ENCODE measurements at places on chromosomes 7 and 10.

DNA sequence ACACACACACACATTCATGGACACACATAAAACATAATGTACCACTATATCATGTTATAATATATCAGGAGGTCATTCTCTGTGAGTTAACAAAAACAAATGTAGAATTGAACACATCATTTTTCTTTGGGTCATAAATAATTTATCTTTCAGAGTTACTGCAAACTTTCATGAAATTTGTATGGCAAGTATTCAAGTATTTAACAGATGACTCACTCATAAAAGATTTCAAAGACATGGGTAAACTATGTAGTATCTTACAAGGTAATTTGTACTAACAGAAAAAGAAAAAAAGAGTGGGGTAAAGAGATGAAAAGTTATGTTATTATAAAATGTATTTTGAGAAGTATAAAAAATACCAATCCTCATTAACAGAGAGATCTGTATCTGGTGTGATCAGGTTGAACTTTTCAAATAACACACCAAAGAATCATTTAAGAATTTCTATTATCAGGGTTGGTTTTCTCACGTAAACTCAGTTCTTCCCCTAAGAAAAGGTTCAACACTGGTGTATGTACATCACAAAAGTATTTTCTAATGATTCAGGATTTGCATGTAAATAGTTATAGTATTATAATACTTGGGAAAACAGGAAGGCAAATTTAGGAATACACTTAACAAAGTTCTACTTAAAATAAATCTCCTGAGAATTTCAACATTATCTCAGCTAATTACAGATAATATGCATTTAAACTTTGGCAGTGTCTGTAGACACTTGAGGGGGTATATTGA lies 933.1 kb upstream of the LRRN3 start:
- DNase-seq: no peak

- DNase-seq: no peak
These were observed 826.5 kb downstream of the TNS3 start for GRCh38 chr7:46755120-46756034.

GRCh38 chr7:135759532-135759931 lies 10.9 kb upstream of the FAM180A start:
- no peak for DNase-seq

DNA sequence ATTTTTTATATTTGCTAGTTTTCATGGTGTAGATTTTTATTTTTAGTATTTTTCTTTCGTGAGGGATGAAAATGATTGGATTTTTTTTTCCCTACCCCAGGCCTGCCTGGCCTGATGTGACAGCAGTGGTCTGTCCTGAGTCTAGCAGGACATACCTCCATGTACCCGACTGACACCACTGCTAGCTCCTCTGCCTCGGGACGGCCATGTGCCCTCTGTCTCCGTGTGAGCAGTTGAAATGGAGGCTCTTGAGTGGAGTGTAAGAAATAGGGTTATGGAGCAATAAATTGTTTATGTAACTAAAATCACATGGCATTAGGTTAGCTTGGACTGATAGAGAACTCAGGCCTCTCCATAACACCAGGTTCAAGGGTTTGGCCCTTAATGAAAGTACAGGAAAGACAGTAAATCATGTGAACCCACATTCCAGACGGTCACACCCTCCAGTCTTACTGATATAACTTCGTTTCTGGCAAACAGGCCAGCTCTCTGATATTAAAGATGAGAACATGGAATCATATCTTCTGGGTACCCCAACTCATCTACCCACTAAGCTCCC lies 734.1 kb downstream of the KCNMA1 start:
- no peak for DNase-seq

- DNase-seq: no peak
These were observed 143.8 kb downstream of the MAPK8 start for GRCh38 chr10:48450233-48450740.

- no peak for DNase-seq
These were observed 105.8 kb downstream of the SEMA3A start for GRCh38 chr7:84088802-84089201.

GRCh38 chr10:51892965-51893658 lies 193.7 kb upstream of the CSTF2T start:
- DNase-seq: no peak

- DNase-seq: no peak
These were observed 708 bp upstream of the GPR85 start for GRCh38 chr7:113087071-113087998.

DNA sequence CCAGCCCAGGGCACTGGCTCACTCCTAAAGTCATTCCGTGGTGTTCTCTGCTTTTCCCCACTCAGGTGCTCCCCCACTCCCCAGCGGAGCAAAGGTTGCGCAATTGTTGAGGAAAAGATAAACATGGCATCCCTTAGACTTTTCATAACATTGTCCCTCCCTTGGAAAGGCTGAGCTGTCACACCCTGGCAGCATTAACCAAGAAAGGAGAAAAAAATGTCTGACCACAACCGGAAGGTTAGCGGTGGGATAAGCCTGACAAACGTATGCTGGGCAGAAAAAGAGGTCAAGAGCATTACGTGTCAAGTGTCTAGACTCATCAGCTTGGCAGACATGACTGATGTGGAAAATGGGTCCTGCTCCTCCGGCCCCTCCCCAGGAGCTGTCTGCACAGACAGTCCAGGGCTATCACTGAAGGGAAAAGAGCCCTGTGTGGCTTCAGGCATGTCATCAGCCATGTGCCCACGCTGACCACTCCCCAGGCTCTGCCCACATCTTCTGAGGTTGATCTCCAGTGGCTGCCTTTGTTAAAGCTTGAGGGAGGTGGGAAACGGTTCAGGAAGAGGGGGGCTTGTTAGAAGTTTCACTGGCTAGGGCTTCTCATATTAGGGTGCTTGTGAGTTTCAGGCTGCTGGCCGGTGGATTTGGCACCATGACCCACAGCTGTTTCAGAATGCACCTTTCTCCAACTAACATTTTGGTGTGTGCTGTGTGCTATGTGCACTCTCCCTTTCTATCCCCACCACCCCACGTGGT lies 30.1 kb downstream of the BTBD16 start:
- DNase-seq: no peak

- DNase-seq: no peak
These were observed 102.5 kb downstream of the FGFR2 start for GRCh38 chr10:121495719-121496118.

DNA sequence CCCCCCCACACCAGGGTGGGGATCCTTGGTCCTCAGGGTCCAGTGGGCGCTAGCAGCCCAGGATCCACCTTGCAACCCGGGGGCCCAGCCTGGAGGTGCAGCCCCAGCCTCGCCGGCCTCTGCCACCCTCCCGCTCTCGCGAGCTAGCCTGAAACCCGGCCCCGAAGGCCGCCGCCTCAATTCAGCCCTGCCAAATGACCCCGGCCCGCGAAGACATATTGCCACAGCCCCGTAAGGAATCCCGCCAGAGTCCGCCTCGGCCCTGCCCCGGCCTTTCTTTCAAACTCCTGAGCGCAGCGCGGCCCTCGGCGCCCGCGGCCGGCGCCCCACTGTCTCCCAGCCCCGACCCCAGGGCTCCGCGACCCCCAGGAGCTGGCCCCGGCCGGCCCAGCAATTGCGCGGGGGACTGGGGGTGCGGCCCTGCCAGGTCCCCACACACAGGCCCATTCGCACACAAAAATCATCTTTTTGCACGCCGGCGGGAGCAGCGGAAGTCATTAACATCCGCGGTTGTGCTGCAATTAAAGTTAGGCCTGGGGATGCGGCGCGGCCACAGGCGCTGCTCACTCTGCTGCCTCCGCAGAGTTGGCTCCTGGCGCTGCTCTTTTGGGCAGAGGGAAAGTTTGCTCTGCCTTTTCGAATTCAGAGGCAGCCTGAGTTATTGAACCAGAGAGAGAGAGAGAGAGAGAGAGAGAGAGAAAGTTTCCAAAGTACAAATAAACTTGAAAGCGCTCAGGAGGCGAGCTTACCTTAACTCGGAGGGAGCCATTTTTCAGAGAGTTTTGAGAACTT lies 4.0 kb downstream of the HOXA5 start:
- DNase-seq: no peak

- DNase-seq: no peak
These were observed 577.9 kb downstream of the IPMK start for GRCh38 chr10:57689596-57690297.

DNA sequence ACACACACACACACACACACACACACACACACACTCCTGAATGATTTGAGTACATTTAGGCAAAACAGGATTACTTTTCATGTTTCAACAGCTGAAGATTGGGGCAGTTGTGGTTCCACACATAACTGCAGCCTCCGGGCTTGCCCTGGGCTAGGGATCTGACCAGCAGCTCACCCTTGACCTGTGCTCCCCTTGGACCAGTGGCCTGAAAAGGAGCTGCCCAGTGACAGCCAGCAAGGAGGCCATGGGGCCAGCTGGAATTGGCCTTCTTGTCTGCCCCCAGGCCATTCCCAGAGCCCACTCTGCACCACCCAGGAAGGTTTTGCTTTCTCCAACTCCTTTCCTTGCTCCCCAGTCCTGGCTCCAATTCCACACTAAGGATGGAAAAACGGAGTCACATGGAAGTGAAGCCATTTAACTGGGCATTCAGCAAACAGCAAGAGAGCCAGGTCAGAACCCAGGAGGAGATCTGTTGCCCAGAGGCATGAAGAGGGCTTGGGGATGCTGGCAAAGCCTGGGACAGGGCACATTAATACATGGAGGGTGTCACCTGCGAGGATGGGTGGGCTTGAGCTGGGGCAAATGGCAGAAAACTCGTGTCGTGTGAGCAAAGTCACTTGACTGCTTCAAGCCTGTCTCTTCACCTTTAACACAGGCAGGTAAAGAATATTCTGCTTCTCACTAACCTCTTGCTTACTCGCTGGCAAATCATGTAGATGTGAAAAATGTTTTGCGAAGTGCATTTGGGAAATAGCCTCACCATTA lies 61.5 kb upstream of the GDF10 start:
- DNase-seq: no peak

GRCh38 chr10:132212816-132213215 lies 26.1 kb downstream of the DPYSL4 start:
- no peak for DNase-seq

DNA sequence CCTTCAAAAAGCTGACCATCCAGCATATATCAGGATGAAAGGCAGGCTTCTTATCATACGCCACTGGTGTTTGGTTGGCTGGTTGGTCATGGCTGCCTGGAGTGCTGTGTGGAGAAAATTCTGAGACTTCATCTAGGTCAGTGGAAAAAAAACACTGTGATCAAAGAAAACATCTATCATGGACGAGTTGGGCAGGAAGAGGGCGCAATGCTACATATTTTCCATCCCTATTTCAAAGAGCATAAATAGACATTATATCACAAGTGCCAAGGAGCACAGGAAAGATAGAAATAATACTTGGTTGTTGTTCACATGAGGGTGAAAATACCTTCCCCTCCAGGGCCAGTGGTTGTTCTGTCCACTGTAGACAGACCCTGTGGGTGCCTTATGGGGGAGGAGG lies 128.4 kb upstream of the PLPP4 start:
- DNase-seq: no peak

GRCh38 chr10:44426247-44427034 lies 41.5 kb upstream of the CXCL12 start:
- no peak for DNase-seq

GRCh38 chr7:24406789-24407299 lies 122.9 kb downstream of the NPY start:
- DNase-seq: no peak

Measured in NCI-H526 (cell line).